ENCODE measurements at places on chromosomes 2 and 18.
A peak's percentile ranks its signal among the peaks of the same experiment; 100 is the strongest.

DNA sequence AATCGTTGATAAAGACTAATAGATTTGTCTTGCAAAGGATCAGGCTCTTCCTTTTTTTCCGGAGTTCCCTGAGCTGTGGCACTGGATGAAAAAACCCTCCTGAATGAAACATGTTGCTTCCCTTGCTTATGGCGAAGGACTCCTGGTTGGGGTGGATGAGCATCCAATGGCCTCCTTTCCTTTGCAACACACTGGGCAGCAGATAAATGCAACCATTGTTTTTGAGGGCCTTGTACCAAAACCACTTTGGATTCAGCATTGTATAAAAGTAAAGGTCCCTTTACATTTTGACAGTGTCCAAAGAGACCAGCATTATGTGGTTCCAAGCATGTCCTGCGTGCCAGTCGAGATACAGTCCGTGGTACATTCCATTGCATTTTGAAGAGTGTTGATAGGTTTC, 44.7 kb downstream of the FAM210A start:
- DNase-seq: no peak

GRCh38 chr18:3179430-3180089, 40.2 kb downstream of the MYOM1 start:
- peak; percentile 77 for DNase-seq

DNA sequence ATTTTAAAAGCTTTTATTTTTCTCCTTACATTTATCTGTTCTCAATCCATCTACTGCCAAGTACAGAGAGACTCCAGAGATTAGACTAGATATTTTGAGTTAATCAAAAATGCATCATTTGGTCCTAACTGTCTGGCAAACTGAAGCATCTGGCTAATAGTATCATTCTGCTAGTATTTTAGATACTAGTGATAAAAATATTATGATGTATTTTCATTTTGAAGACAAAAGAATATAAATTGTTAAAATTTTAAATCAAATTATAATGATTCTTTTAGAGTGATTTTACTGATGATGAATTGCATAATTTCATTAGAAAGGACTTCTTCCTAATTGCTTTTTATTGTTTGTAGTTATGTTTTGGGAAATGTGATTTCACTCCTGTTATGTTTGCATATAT, 584.0 kb downstream of the LRRTM4 start:
- no peak for DNase-seq

DNA sequence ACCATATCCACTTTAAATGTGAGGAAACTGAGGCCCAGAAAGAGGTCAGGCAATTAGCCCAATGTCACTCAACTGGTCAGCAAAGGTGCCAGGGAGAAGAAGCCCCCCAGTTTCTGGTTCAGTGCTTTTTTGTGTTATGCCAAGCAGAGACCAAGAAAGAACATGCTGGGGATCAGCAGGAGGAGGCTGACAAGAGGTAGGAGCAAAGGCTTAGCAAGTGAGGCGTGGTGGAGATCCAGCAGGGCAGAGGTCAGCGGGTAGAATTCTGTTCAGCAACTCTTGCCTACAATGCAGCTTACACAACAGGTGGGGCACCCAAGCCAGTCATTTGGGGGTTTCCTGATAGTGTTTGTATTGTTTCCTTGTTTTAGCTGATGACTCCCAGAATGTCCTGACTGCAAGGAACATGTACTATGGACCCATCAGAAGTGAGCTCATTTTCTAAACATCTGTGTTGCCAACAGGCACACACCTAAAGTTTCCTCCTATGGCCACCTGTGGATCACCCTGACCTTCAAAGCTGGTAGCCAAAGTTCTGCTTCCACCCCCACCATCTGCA, 28.2 kb downstream of the LPIN2 start:
- no peak for DNase-seq

- no peak for DNase-seq
Observed at GRCh38 chr2:94873362-94874276, 2.4 kb downstream of the TEKT4 start.

DNA sequence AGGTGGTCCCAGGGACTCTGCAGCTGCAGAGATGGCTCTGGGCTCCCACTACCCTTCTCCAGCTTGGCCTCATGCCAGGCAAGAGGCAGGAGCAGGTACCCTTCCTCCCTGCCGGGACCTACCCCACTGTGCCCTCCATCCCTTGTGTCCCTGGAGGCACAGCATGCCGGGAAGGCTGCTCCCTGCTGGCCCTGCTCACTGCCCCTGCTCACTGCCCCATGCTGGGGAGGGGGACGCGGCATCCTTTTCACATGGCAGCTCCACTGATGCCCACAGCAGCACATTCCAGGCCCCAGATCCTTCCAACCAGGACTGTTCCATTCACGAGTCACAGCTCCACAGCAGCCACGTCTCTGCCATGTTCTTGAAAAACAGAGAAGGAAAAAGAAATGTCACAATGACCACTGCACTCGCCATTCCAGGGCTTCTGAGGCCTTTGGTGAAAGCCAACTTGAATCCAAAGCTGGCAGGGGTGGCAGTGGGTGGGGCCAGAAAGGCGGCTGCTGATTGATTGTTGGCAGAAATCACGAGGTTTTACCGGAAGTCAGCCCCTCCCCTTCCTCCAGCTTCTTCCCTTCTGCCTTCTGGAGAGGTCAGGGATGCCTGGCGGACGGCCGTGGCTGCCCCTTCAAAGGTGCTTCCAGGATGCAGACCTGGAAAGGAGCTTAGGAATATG, 268.0 kb downstream of the CYP26B1 start:
- no peak for DNase-seq

GRCh38 chr18:32420084-32420750, 50.5 kb downstream of the GAREM1 start:
- DNase-seq: no peak

DNA sequence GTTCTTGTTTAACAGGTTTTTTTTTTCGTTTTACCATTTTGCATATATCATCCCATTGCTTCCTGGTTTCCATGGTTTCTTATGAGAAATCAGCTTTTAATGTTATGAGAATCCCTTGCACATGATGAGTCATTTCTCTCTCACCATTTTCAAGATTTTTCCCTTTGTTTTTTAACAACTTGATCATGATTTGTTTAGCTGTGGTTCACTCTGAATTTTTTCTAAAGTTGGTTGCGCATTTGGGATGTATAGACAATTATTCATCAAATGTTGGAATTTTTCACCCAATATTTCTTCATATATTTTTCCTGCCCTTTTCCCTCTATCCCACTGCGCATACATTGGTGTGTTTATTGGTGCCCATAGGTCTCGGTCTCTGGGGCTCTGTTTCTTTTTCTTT, 42.4 kb upstream of the BIN1 start:
- no peak for DNase-seq

- DNase-seq: no peak
Observed at GRCh38 chr18:30016179-30016578, 1026.4 kb downstream of the DSC3 start.

- DNase-seq: no peak
Observed at GRCh38 chr2:234983011-234983726, 31.4 kb downstream of the SH3BP4 start.

DNA sequence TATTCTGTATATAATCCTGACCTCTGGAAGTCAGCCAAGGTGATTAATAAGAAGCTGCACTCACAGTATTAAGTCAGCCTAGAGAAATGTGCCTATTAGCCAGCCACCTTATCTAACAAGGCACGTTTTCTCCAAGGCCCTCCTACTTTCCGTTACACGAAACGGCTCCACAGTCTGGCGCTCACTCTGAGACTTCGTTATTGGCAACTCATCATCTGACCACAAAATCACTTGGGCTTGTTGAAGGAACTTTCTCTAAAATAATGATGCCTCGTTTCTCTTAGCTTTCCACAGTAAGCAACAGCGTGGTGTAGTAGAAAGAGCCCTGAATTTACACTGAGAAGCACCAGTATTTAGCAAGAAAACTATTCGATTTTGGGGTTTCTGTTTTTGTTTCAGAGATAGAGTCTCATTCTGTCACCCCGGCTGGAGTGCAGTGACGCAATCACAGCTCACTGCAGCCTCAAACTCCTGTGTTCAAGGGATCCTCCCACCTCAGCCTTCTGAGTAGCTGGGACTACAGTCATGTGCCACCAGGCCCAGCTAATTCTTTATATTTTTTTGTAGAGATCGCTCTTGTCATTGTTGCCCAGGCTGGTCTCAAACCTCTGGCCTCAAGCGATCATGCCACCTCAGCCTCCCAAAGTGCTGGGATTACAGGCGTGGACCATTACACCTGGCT, 53.6 kb upstream of the SLC14A1 start:
- DNase-seq: peak; percentile 23

DNA sequence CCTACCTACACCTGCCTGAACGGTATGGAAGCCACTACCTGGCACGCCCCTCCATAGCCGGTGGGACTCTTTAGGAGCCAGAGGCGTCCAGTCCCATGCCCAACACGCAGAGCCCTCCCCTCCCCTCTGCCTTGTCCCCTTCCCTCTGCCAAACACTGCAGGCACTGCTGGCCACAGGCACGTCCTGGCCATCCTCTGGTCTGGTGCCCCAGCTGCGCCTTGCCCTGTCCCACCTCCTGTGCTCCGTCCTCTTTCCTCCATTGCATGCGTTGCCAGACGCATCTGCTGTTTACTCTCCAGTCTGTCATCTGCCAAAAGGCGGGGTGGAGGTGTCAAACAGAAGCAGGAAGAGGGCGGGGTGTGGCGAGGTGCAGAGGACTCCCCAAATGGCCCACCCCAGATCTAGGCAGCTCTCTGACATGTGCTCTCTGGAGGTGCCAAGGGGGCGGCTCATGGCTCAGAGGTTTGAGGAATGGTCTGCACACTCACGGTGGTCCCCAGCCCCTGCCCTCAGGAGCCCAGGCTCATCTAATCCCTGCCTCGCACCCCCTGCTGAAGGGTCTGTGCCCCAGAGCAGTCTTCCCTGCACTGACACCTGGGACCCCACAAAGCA, 45.1 kb downstream of the HS6ST1 start:
- DNase-seq: no peak

- DNase-seq: no peak
Observed at GRCh38 chr2:212028798-212029394, 509.7 kb downstream of the ERBB4 start.

GRCh38 chr2:159622966-159623365, 6.6 kb upstream of the BAZ2B start:
- DNase-seq: no peak

DNA sequence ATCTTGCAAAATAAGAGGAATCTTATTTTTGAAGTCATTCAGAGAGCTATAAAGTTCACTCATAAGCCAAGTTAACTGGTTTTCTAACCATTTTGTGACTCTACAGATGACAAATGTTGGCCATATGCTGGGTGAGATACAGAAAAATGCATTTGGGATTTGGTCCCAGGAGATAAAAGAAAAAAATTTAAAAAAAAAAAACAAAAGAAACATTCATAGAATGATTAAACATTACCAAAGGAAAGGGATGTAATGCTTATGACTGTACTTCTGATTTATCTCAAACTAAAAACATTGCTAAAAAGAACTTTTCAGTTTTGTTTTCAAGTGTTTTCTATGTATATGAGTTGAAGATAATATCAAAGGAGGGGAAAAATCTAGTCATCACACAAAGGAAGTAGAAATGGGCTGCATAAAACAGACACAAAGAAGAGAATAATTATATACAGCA, 43.1 kb downstream of the PELI1 start:
- peak; percentile 56 for DNase-seq

GRCh38 chr18:45901654-45902210, 65.4 kb downstream of the EPG5 start:
- DNase-seq: no peak
